ENCODE measurements at places on chromosomes 16 and 17.
A peak's percentile ranks its signal among the peaks of the same experiment; 100 is the strongest.

GRCh38 chr16:30369938-30370455, 297 bp downstream of the TBC1D10B start:
- no peak for DNase-seq

- no peak for DNase-seq
Observed at GRCh38 chr16:31708348-31708747, 165.3 kb upstream of the ZNF267 start.

DNA sequence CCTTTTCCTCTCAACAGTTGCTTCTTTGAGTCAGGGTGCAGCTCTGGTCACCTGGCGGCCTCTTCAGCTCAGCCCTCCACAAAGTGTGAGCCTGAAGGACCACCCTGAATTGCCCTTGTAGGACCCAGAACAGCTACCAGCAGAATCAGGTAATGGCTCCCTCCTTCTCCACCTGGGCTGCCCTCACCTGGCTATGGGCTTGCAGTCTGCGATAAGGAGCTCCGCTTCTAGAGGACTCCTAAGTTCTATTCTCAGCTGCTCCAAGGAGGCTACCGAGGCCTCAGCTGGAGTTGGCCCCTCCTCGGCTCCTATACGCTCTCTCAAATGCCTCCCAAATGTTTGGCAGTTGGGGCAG, 13.4 kb downstream of the SMIM5 start:
- no peak for DNase-seq

- DNase-seq, result no peak
Observed at GRCh38 chr17:6455321-6455705, 11.1 kb downstream of the PIMREG start.

DNA sequence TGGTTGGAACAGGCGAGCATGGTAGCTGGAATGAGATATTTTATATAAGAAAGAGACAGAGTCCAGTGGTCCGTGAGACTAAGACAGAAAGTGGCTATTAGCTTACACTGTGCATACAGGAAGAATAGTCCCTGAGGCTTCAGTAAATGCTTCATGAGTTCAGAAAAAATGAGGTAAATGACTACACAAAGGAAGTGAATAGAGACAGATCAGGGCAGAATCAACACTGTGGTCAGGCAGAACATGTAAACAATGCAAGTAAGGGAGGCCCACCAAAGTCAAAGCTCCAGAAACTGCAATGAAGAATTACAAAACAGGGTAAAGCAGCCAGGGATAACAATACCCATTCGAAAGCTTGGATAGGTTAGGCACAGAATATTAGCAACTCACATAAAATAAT, 4.8 kb downstream of the ABCA10 start:
- DNase-seq, result peak; percentile 10

DNA sequence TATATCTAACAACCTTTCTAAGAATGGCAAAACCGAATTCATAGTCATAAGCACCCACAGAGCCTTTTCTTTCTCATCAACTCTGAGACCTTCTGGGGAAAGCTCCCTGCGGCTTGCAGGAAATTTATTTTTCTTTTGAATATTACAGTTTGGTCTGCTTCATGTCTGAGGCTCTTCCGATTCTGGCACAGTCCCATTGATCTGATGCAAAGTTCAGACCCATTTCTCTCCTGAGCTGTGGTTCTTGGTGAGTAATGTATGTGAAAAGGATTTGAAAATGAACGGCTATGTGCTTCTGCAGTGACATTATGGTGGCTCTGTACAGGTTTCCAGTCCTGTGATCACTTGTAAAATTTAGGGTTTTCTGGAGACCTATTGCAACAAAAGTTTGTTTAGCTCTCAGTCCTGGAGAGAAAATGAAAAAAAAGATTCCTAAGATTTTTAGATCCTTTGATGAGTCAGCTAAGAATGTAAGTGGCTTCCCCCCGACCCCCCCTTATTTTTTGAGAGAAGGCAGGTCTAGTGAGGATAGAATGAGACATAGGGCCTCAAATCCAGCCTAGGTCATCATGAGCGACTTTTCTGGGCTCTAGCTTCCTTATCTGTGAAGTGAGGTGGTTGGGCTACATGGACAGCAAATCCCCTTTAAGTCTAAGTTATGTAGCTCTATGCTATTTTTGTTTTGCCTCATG, 4.6 kb downstream of the GAN start:
- peak; percentile 81 for DNase-seq

DNA sequence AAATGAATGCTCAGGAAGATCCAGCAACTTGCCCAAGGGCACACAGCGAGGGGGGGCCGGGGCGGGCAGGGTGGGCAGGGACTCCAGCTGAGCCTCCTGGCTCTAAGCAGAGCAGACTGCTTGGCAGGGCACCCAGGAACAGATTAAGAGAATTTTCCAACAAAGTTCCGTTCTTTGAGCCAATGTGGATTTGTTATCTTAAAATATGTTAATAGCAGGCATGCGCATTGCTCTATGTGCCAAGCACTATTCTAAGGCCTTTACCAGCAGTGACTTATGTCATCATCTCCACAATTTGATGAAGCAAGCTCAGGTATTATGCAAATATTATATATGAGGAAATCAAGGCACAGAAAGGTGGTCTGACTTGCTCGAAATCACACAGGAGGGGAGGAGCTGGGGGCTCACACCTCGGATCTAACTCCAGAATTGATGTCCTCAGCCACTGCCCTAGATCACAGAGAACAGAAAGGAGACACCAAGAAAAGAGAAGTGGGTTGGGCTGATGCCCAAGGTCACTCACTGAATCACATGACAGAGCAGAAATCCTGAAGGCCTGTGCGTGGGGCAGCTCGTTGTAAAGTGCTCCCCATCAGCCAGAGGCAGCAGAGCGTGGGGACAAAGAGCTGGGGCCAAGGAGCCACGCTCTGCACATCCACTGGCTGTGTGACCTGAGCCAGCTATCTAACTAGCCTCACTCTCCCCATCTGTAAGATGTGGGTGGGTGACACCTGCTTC, 23.2 kb upstream of the MEAK7 start:
- no peak for DNase-seq

DNA sequence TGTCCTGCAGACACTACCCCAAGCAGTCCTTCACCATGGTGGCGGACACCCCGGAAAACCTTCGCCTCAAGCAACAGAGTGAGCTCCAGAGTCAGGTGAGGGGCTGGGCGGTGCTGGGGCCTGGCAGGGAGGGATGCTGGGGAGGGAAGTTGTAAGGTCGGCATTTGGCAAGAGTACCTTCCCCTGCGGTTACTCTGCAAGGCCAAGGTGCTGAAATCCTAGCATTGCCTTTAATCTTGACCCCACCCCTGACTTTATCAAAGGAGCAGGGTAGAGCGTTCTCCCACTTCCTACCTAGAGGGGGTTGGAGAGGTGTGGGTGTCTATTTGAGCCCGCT, 20.5 kb downstream of the LASP1 start:
- no peak for DNase-seq

GRCh38 chr17:17495536-17496188, 533 bp downstream of the RASD1 start:
- peak; percentile 8 for DNase-seq

- DNase-seq, result no peak
Observed at GRCh38 chr16:27841061-27841801, 222.3 kb downstream of the GSG1L start.

All from fibroblast of skin of right quadriceps (primary cell).